ENCODE measurements at places on chromosomes 12 and 14. TPM values are rescaled to one million over a fixed set of nuclear protein-coding genes. Genes with fewer than 3 reads are reported as not detected.

GRCh38 chr14:99644723-99645544, at the start of gene HHIPL1:
Gene HHIPL1 (plus strand): TSS chr14:99645129. CDS start chr14:99645208, 79 bp downstream.
- peak; percentile 53 for DNase-seq

DNA sequence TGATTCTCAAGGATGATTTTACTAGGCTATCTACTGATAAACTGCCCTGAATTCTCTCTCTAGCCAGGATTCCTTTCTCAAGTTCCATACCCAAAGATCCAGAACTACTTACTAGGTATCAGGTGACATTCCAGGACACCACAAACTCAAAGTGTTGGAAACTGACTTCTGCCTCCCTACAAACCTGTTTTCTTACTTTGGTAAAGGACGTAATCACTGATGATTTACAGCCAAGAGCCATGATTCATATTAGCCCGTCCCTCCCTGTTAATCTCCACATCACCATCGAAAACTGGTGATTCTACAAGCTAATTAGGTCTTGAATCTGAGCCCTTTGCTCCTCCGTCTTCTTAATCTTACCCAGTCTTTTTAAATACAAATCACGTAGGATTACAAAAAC, 1.0 kb upstream of the ATG14 start:
- no peak for DNase-seq

- no peak for DNase-seq
Observed at GRCh38 chr14:72332046-72332445, 399.8 kb downstream of the RGS6 start.

GRCh38 chr12:121166356-121166755, 33.7 kb downstream of the P2RX7 start:
- DNase-seq: no peak

- DNase-seq: peak; percentile 93
Observed at GRCh38 chr14:104094709-104095425, 9.4 kb downstream of the ASPG start.

DNA sequence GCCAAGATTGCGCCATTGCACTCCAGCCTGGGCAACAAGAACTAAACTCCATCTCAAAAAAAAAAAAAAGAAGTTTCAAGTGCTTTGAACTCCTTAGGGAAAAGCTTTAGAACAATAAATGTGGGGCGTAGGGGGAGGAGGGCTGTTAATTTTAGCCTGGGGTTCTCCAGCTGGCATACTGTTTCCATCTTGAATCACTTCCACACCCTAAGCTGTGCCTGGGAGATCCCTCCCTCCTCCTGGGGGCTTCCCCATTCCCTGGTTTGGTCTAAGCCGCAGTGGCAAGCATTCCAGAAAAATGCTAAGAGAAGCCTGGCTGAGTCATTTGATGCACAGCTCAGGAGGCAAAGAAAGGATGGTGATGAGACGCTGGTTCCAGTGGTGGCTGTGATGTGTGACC, 2.3 kb upstream of the ZNF384 start:
- DNase-seq: no peak

DNA sequence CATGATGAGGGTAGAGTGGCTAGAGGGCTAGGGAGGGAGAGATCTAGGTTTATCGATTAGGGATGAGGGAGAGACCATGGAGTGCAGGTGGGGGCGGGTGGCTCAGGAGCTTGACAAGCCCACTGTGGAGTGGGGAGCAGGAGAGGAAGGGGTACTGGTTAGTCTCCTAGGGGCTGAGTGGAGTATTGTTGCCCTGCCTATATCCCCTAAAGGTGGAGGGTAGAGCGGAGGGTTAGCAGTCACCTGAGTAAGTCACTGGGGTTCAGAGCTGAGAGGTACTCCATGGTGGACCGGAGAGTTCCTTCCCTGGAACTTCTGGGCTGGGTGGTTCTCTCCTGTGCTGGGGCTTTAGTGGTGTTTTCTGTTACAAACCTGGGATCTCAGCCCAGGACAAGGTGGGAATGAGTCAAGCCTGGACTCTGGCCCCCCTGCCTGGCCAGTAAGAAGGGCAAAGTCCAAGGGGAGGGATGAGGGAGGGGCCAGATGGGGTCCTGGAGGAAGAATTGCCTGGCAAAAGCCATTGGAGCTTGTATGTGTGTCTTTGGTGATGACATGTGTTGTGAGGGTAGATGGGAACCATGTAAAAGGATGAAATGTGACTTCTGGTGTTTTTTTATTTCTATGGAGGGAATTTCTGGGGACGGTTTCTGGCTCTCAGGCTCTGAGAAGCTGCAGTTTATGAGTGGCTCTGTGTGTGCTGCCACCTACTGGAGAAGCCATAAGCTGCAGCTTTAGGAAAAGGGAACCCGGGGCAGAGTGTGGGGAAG, at the start of gene CIDEB:
CIDEB (minus strand) TSS at position 403 of the 767 bp plus-strand sequence; CDS start at position 284, 119 bp downstream.
- peak; percentile 71 for DNase-seq

- no peak for DNase-seq
Observed at GRCh38 chr14:50530358-50530757, 2.0 kb downstream of the MAP4K5 start.

DNA sequence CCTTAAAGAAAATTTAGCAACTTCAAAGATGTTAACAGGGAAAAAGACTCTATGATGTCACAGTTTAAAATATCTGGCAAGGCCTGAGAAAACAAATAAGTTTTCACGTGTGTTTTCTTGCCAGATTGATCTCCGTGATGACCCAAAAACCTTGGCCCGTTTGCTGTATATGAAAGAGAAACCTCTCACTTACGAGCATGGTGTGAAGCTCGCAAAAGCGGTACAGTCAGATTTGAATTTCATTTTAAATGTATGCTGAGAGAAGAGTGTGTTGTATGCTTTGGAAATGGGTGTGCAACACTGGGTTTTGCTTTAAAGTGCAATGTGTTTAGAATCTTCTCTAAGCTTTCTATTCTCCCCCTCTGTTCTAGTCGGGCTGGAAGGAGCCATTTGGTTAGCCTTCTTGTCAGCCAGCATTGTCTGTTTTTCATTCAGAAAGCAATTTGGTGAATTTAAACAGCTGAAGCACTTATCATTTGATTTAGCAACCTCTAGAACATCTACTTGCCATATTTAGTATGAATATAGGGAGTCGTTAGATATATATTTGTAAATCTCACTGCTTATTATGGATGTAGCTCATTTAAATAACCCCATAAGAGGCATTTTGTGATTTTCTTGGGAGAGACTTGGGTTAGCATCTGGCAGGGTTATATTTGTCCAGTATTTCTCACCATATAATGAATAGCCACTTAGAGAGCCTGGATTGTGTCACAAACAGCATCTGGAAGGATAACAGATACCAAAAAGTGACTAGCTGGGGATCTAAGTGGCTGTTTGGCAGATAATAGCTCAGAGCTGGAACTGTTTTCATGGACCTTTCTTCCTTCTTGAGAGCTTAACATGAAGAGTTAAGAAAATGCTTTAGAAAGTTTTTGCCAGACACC, 35.5 kb downstream of the GPHB5 start:
- no peak for DNase-seq

DNA sequence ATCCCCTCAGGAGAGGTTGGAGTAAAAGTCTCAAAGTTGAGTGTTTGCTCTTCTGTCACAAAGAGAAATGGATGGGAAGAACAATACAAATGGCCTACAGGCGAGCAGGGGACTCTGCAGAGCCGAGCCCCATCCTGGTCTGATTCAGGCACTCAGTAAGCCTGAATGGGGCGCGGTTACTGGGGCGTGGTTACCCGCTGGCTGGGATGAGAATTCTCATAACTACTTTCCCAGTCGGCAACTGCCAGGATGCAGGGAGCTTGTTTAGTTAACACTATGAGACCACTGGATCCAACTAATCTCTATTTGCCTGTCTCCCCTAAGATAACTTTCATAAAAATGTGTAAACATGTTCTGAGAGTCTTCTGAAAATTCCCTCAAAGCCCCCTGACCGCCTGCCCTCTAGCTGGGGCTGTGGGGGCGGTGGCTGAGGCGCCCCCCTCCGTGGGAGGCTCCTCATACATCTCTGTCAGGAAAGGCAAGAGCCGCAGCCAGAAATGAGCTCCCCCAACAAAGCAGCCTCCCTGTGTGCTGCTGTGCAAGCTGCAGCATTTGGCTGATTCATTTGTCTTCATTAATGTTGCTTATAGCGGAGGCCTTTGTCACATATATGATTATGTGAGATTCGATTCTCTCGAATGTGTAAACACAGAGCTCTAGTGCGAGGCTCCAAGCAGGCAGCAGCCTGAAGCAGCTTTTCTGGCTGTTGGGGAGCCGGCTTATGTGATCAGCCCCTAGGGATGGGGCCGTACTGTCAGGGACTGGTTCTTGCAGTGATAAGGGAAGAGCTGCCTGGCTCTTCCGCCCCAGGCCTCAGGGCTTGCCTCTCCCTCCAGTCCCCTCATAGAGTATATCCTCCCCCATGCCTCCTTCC, 126.1 kb upstream of the ARHGAP5 start:
- peak; percentile 62 for DNase-seq

DNA sequence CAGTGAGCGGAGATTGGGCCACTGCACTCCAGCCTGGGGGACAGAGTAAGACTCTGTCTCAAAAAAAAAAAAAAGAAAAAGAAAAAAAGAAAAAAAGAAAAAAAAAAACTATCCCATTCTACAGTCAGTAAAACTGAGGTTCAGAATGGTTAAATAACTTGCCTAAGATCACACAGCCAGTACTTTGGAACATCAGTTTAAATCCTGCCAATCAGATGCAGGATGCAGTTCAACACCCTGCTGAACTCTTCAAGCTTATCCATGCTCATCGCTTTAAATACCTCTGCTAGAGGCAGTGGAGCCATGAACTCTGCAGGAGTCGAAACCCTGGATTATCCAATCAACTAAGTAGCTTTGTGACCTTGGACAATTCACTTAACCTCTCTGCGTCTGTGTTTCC, 3.4 kb downstream of the ZNF385A start:
- no peak for DNase-seq

GRCh38 chr12:13472690-13473089, 276.2 kb downstream of the EMP1 start:
- no peak for DNase-seq

DNA sequence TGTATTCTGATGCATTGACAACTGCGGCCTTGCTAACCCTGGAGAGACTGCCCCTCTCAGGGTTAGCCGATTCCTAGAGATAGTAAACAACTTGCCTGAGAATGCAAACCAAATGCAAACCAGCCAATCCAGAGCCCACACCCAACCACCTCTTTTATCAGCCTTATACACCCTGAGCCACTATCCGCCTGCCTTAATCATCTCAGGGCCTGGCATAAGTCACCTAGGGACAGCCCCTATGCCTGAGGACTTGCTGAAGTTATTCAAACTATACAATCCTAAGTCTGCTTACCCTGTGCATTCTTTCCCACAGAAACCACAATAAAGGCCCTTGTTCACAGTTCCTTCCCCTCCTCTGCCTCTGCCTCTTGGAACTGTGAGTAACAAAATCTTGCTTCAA, 177.2 kb downstream of the KCNA5 start:
- no peak for DNase-seq

DNA sequence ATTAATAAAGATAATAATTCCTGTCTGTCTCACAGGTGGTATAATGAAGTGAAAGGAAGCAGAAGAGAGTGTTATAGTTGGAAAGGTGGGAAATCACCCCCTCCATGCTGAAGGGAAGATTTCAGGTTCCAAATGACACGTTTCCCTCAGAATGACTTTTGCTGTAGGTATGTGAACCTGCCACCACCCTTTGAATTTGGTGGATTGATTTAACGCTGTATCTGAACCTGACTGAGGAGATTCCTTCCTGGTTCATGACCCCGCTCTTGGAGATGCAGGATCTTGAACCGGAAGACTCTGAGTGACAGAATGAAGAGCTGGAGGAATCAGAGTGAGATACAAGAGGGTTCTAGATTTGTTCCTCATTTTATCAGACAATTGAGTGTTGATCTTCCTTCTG, 20.3 kb upstream of the EMP1 start:
- no peak for DNase-seq

DNA sequence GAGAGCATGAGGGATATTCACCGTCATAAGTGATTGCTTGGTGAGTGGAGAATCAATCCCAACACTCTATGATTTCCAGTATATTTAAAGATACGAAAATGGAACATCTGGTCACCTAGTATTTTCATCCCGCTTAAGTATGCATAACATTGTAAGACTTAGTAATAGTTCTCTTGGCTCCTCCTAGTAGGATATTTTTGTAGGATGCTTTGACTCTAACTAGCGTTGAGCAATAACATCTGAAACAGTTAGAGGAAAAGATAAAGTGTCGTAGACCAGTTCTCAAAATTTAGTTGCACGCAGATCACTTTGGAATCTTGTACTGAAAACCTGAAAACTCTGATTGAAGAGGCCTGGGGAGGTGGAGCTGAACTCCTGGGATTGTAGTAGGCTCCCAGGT, 7.6 kb downstream of the SAMD4A start:
- no peak for DNase-seq

The SLC7A8 gene
- 7.9 TPM for total RNA-seq

The GDF11 gene
- 52.4 TPM for total RNA-seq

The TRHDE gene
- total RNA-seq: 16.7 TPM

The BICDL1 gene
- total RNA-seq: 56.4 TPM

Data from glutamatergic neuron (in vitro differentiated cells).